ENCODE measurements at places on chromosomes 7 and 10.

GRCh38 chr7:76220185-76221057 lies 18.7 kb downstream of the SRRM3 start:
- no peak for DNase-seq

GRCh38 chr10:24851629-24852028 lies 100.8 kb downstream of the PRTFDC1 start:
- DNase-seq: no peak

DNA sequence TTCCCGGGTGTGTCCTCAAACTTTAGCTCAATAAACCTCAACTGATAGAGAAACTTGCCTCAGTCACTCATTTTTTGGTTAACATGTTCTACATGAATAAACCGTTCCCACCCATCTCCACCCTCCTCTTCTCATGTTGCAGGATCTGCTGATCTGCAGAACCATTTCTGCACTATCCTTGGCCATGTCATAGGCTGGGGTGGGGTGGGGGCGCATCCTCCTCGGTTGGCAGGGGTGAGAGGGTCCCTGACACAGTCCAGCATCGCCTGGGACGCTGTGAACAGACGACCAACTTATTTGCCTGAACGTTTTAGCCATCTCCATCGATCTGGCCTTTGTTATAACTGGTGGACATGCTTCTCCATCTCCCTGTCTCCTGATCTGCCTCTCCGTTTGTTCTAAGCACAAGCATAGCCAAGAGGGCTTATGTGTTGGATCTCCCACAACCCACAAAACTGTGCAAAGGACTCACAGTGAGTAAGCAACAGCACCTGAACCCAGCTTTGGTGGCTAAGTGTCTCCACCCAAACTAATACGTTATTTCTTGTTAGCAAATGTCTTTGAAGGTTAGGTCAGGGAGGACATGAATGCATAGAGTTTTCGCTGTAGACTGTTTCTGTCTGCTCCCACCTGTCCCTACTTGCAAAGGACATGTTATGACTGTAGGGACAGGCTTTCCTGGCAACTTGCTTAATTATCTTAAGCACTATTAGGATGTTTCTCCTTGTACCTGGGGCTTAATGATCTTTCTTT lies 51.7 kb downstream of the PRKCQ start:
- DNase-seq: no peak

- DNase-seq: peak; percentile 83
These were observed at the start of gene PPP2R2D for GRCh38 chr10:131900350-131901152. Gene PPP2R2D (plus strand): TSS chr10:131901008. CDS start chr10:131901149, 141 bp downstream.

- DNase-seq: no peak
These were observed 29.8 kb downstream of the ZMIZ1 start for GRCh38 chr10:79098596-79099015.

DNA sequence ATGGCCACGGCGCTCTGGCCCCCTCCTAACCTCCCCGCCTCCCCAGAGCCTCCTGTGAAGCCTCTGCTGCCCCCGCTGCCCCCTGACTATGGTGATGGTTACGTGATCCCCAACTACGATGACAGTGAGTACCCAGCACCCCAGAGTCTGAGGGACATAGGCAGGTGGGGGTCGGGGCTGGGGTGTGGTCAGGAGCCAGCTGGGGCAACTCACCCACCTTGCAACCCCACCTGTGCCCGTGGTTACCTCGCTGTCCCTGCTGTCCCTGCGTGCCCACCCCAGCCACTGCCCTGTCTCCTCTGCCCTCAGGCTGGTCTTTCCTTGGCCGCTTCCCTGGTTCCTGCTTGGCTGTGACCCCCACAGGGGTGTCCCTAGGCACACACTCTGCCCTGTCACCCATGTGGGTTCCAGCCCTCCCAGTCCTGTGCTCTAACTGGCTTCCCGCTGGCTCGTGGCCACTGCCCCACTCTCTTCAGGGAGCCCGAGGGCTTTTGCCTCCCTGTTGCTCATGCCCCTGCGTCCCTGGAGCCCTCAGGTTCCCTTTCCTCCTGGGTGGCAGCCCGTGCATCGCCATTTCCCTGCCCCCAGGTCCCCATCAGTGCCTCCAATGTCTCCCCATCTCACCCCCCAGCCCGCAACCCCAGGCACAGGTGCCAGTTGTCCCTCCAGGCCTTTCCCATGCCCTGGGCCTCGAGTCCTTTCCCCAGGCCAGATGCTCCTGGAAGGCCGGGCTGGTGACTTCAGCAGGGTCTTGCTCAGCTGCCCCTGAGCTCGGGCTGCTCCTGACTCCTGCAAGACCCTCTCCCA lies 4.0 kb downstream of the AEBP1 start:
- no peak for DNase-seq

GRCh38 chr10:93180482-93180931 lies 106.8 kb downstream of the CYP26A1 start:
- no peak for DNase-seq

- DNase-seq: no peak
These were observed 60.0 kb downstream of the PRF1 start for GRCh38 chr10:70542565-70542938.

- no peak for DNase-seq
These were observed 89.9 kb upstream of the MACROH2A2 start for GRCh38 chr10:69962746-69963135.

- DNase-seq: peak; percentile 14
These were observed at the start of gene MAGI2 for GRCh38 chr7:79453558-79454360. Gene MAGI2 (minus strand): TSS chr7:79453667. CDS start chr7:79453320, 347 bp downstream.

GRCh38 chr10:13068071-13068470 lies 31.9 kb upstream of the OPTN start:
- DNase-seq: no peak

- no peak for DNase-seq
These were observed 337.4 kb upstream of the PODXL start for GRCh38 chr7:131893631-131894340.

DNA sequence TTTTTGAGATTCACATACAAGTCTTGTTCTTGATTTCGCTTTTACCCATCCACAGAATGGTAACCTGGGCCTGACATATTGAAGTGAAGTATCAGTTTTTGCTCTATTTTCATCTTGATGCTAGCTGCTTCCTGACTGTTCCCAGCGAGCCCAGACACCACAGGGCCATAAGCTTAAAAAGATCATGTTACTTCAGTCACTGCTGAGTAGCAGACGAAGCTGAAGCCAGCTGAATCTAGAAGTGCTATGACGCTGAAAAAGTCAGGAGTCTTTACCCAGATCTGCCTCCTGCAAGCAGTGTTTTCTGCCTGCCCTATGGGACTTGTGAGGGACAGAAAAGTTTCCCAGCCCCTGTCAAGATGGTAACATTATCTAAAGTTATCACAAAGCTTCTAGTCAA lies 2.7 kb upstream of the PRXL2A start:
- DNase-seq: no peak

- DNase-seq: no peak
These were observed 34.6 kb downstream of the UBN2 start for GRCh38 chr7:139265673-139266072.

- no peak for DNase-seq
These were observed 182.7 kb downstream of the ELFN1 start for GRCh38 chr7:1852517-1853430.

DNA sequence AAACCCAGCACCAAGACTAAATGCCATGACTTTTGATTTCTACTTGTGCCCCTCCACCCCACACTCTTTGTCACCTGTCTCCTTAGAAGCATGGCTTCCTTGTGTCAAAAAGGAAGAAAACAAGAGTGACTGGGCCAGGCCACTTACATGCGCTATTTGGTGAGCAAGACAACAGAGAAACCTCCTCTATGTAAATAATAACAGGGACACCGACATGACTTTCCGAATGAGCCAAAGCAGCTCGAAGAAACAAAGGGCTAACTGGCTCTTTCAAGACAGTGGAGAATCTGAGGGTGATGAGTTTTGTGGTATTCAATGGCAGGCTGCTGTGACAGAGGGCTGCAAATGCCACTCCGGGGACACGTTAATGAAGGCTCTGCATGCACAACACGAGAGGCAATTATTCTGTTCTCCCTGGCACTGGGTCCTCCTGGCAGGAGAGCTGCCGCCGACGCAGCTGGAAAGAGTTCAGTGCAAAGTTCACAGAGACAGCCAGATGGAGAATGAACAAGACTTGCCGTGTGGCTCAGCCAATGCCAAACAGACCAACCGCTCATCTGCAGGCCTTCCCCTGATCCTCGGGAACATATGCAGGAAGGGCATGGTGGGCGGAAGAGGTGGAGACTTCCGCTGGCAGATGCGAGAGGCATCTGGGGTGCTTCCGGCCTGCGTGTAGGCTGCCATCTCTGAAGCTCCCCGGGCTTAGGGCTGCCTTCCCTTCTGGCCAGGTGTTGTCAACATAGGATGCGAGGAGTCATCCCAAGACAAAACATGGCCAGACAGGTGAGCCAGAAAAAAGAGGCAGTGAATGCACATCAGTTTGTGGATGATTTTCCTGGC lies 59.1 kb upstream of the SMNDC1 start:
- DNase-seq: no peak

DNA sequence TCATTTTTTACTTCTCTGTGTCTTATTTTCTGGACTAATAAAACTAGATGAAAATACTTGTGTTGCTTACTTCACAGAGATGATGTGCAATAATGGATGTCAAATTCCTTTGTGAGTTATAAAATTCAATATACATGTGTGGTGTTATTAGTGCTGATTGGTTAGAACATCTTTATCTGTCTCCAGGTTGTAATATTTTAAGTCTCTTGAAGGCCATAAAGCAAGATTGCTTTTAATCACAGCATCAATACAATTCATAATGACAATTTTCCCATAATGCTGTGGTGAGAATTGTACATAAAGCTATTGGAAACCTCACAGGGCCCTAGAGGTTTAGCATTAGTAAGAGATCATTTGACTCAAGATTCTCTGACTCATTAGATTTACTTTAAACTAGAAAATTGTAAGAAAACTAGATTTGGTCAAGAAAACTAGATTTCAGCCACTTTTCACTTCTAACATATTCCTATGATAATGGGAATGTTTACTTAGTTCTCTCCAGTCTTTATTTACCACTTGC lies 963.7 kb downstream of the REEP3 start:
- DNase-seq: no peak

DNA sequence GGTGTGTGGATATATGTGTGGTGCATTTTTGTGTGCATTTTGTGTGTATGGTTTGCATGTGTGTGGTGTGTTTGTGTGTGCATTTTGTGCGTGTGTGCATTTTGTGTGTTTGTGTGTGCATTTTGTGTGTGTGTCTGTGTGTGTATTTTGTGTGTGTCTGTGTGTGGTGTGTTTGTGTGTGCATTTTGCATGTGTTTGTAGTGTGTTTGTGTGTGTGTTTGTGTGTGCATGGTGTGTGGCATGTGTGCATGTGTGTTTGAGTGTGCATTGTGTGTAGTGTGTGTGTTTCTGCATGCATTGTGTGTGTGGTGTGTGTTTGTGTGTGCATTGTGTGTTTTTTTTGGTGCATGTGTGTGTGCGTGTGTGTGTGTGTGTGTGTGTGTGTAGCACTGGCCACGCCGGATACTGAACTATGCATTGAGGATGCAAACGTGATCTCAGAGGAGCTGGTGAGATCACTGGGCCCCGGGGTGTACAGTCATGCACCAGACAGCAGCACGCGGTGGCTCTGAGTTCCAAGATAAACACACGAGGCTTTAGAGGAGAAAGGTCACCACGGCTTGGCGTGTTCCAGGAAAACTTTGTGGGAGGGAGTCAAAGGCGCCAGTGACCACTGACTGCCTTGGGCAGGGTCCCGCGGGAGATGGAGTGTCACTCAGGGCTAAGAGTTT lies 106.6 kb upstream of the SHH start:
- no peak for DNase-seq

DNA sequence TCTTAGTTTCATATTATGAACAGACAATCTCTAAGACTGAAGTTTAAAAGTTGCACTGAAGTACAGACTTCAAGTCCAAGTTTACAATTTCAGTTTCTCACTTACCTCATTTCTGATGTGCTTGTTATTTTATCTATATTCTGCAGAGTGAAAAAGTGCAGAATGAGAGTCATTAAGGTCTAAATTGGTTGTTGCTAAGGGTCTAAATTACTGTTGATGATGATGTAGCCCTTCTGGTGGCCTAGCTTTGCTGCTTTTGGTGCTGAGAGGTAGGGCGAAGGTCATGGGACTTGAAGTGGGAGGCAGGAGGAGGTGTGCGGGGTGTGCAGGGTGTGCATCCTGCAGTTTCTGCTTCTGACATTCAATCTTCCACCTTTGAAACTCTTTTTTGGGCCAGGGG lies 38.8 kb upstream of the NRP1 start:
- DNase-seq: no peak

DNA sequence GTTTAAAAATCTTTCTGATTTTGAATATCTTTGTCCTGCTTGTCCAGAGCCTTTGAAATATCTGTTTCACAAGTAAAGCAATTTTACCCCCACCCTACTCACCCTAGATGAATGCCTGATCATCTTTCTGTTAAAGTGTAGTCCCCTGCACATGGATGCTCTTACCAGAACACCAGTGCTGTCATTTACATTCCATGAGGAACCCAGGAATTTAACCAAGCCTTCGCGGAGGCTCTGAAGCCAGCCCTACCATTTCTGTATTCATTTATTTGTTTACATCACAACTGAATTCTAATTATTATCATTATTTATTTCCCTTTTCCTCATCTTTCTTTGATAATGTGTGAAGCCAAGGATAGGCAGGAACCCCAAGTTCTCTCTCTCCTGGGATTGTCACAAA lies 167.8 kb upstream of the MYO3A start:
- DNase-seq: no peak

DNA sequence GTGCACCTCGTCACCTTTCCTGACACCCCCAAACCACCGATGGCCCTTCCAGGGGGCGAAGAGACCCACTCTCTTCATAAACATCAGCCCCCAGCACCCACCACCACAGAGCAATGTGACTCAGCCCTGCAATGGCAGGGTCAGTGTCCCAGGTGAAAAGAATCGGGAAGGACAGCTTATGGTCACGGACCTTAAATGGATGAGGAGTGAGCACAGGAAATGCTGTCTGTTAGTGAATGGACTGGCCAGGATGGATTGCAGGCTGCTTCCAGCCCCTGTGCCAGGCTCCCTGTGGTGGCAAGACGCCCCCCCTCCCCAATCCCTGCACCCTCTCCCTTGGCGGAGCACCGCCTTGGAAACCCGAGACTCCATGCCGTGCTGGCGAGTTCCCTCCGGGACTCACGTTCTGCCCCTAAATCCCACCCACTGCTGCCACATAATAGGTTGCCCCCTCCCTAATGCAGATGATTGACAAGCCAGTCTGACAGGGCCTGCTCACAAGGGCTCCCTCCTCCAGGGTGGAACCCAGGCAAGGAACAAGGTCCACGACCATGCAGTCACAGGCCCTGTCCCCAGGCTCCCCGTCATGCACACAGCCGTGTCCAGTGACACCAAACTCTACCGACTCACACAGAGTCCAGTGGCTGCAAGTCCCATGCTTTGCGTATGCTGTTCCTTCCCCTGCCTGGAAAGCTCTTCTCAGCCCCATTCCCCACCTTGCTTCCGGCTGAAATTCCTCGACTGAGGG lies 7.3 kb downstream of the ASB13 start:
- no peak for DNase-seq

DNA sequence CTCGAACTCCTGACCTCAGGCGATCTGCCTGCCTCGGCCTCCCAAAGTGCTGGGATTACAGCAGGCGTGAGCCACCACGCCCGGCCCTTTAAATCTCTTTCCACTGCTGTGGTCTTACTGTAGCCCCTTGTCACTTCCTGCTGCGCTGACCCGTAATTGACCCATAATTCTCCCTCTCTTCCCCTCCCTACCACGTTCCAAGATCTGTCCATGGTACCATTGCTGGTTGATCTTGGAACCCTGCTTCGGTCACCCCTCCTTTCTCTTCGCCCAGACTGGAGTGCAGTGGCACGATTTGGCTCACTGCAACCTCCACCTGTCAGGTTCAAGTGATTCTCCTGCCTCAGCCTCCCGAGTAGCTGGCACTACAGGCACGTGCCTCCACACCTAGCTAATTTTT lies 6.5 kb downstream of the POR start:
- no peak for DNase-seq
